CD8-positive, alpha-beta memory T cell (primary cell): ENCODE measurements at places on chromosomes 2 and 18.

DNA sequence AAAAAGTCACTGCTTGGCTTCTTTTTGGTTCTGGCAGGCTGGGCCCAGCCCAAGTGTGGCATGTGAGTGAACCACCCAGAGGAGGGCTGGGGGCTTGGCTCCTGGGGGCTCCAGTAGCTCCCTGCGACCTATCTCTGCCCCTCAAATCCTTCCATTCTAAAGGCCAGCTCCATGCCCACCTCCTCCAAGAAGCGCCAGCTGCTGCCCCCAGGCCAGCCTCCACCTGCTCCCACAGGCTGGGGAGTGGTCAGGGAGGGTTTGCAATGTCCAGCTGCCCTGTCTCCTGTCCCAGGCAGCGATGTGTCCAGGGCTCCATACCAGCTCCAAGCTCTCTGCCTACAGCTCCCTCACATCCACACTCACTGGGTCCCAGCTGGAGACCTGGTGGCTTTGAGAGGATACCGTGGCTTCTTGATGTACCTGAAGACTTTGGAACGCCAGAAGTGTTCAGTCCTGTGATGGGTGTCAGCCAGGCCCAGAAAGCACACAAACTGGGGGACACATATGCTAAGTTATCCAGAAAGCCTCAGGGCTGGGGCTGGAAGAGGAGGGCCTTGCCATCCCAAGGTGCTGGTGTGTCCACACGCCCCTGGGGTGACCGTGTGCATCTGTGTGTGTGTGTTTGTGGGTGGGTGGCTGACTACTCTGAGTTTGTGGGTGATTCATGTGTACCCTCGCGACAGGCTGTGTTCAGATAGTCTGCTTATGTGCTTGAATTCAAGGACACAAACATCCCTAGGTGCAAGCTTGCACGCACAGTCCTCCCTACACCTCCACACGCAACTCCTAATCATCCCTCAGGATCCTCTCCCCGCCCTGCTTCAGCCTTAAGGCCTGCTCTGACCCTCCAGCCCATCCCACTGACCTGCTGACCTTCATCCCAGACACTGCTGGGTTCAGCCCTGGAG, 33.4 kb downstream of the ZFP36L2 start:
- DNase-seq: no peak

- no peak for DNase-seq
Observed at GRCh38 chr2:229104974-229105387, 166.1 kb downstream of the PID1 start.

GRCh38 chr2:53913721-53914120, 54.0 kb upstream of the GPR75 start:
- no peak for DNase-seq

- no peak for DNase-seq
Observed at GRCh38 chr18:24983566-24984139, 368.3 kb downstream of the ZNF521 start.

DNA sequence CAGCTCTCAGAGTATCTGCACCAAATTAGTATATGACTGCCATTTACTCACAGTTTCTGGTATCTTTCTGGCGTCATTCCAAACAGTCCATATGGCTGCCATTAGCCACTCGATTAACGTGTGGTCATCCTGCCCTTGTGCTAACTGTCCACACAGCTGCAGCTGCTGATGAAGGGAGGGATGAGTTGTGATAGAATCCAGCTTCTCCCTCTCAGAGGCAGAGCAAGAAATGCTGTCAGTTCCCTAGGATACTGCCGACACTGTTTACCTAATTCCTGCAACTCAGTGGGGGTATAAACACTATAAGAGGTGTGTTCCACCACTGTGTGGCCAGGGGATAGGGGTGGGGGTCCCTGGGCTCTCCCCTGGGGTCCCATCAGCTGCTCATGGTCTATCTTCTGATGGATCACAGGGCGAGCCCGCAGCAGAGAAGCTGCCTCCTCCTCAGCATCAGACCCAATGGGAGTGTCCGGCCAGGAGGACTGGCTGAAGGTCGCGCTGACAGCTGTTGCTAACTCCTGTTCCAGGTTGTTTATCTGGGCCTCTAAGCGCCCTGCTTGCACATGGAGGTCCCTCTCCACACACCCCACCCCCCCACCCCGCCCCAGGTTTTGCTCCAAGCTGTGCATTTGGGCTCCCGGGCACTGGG, 17.3 kb upstream of the KLHL23 start:
- no peak for DNase-seq

GRCh38 chr2:209391776-209392401, 32.0 kb upstream of the MAP2 start:
- no peak for DNase-seq

DNA sequence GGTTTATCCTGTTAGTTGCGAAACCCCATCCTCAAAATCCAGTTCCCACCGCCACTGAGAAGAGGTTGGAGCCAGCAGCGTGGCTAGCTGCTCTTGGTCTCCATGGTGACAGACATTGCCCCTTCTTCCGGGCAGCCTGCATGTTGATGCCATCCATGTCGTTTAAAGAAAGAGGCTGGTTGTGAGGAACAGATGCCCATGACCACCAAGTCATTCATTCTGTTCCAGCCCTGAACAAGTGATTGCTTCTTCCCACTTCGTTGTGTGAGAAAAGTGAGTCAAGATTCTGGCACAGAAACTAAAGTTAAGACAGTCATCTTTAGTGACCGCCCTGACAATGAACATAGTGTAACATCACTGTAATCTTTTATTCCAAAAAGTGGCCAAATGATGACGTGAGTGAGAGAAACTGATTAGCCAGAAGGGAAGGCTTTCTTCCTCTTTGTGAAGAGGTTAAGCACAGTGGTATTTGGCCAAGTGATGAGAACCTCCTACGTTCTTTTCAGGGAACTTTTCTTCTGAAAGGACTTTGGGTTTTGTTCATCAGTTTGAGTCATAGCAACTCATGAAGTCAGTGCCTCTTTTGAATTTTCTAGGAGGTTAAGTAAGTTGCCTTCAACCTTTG, 272.5 kb downstream of the GALR1 start:
- no peak for DNase-seq

GRCh38 chr18:77995593-77995992, 745.9 kb downstream of the GALR1 start:
- no peak for DNase-seq

DNA sequence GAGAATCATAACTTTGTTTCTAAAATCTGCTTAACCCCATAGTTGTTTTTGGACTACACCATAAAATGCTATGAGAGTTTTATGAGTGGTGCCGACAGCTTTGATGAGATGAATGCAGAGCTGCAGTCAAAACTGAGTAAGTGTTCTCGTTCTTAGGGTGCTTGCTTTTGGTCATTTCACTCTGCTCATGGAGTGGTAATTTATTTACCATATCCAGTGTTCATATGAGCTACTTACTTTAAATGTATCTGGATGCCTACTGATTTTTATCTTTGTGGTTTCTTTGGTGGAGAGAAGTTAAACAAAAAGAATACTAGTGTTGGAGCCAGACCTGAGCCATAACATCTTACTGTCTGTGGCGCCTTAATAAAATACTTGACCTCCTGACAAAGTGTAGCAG, 16.4 kb downstream of the NDC80 start:
- DNase-seq: no peak

DNA sequence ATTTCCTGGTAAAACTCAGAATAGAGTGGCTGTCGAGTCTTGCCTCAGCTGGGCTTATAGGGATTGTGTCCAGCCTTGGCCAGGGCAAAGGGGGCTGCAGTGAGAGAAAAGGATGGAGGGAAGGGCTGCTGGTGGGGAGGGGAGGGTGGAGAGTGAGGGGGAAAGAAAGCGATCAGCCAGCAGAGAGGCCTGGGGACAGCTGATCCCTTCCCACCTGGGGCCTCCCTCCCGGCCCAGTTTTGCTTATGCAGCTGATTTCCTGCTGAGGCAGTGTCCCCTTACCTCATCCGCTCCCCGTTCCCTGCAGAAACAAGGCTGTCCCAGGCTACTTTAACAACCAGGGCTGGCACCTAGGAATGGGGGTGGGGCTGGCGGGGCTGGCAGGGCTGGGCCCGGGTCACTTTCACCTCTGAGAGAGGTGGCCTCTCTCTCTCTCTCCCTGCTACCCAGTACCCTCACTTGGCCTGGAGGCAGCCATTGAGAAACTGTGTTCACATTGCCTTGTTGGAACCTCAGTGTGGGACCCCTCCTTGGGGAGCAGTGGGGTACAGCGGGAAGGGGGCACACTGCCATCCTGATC, 12.2 kb upstream of the GMPPA start:
- no peak for DNase-seq

GRCh38 chr18:37422116-37422515, 143.5 kb downstream of the CELF4 start:
- DNase-seq: no peak

- DNase-seq: no peak
Observed at GRCh38 chr2:672606-672905, 4.7 kb downstream of the TMEM18 start.
